Ovary (tissue), 10 donors: ENCODE measurements at places on chromosomes 7 and 10.

DNA sequence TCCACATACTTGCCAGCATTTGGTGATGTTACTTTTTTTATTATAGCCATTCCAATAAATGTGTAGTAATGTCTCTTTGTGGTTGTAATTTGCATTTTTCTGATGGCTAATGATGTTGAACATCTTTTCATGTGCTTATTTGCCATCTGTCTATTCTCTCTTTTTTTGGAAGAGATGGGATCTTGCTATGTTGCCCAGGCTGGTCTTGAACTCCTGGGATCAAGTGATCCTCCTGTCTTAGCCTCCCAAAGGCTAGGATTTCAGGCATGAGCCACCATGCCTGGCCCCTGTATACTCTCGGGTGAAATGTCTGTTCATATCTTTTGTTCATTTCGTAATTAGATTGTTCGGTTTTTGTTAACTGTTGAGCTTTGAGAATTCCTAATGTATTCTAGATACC is 3.4 kb downstream of the OGDH start:
- no peak for DNase-seq

DNA sequence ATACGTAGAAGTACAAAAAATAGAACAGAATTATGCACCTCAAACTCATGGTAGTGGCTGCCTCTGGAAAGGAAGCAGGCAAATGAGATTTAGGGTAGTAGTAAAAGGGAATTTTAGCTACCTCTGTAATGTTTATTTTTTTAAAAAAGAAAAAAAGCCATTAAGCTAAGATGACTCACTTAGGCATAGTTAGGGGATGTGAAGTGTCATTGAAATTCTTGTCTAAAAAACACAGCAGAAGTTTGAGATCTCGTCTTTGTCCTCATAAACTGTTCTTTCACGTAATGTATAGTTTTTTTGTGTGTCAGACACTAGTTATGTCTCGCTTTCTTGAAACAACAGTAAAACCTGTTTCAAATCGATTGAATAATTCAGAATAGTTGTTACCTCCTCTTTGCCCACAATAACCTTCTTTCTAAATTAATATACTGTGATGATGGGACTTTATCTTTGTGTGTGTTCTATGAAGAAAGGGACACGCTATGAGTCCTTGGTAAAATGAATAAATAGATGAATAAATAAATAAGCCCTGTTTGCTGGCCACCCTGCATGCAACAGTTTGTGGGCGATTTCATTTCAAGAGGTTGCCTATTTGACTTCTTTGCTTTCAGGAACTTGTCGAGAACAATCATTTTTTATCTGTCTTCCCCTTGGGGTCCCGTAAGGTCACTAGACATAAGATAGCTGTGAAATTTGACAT is 14.5 kb upstream of the FBXW4 start:
- DNase-seq: no peak

DNA sequence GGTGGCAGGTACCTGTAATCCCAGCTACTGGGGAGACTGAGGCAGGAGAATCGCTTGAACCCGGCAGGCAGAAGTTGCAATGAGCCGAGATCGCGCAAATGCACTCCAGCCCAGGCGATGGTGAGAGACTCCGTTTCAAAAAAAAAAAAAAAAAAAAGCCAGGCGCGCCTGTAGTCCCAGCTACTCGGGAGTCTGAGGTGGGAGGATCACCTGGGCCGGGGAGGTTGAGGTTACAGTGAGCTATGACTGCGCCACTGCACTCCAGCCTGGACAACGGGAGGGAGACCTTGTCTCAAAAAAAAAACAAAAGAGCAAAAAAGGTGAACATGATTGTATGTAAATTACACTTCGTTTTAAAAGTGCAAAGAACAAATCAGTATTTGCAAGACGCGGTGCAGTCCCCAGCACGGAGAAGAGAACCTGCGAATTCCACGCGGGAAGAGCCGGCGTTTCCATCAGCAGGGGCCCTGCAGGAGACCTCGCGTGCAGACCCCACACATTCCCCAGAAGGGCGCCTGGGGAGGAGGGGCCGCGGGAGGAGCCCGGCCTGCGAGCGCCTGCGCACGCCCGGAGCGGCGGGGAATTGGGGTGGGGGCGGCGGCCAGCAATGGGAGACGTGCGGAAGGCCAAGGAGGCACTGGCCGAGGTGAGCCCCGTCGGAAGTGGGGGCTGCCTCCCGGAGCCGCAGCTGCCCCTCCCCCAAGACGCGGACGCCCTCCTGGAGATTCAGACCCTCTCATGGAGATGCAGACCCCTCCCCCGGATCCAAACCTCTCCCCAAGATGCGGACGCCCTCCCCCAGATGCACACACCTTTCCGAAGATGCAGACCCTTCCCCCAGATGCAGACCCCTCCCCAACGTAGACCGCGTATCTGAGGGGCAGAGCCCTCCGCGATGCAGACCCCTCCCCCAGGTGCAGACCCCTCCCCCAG is 16.7 kb upstream of the SUN1 start:
- DNase-seq: peak; percentile 72

DNA sequence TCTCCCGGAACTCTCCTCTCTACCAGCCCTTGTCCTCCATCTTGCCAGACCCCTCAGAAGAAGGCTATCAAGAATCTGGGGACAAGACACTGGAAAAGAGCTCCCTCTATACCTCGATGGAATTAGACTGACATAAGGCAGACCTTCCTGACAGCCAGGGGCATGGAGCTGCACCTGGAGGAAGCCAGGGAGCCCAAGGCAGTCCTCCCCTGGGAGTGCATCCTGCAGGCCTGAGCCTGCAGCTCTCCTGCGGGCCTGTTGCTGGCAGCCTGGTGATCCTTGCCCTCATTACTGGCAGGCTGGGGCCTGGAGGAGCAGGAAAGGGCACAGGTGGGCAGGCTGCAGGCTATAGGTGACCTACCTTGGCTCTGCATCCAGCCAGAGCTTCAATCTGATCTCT is 323.4 kb downstream of the GRID1 start:
- DNase-seq: no peak

DNA sequence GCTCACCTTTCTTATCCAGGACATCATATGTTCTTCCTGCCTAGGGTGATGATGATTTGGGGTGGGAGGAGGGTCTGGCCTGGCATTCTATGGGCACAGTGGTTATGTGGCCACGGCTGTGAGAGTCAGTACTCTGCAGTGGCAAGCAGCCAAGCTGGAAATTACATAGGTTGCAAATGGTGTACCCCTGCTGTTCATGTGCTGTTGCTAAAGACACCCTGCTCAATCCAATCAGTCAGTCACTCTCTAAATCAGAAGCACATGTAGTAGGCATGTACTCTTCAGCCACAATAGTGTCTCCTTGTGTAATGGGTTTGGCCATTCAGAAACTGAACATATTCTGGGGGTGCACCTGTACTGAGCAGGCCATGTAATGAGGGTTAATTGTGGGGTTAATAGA is 449.1 kb upstream of the ANKRD30A start:
- DNase-seq: no peak

- DNase-seq: no peak
These were observed 105.1 kb upstream of the ANLN start for GRCh38 chr7:36284456-36285090.

DNA sequence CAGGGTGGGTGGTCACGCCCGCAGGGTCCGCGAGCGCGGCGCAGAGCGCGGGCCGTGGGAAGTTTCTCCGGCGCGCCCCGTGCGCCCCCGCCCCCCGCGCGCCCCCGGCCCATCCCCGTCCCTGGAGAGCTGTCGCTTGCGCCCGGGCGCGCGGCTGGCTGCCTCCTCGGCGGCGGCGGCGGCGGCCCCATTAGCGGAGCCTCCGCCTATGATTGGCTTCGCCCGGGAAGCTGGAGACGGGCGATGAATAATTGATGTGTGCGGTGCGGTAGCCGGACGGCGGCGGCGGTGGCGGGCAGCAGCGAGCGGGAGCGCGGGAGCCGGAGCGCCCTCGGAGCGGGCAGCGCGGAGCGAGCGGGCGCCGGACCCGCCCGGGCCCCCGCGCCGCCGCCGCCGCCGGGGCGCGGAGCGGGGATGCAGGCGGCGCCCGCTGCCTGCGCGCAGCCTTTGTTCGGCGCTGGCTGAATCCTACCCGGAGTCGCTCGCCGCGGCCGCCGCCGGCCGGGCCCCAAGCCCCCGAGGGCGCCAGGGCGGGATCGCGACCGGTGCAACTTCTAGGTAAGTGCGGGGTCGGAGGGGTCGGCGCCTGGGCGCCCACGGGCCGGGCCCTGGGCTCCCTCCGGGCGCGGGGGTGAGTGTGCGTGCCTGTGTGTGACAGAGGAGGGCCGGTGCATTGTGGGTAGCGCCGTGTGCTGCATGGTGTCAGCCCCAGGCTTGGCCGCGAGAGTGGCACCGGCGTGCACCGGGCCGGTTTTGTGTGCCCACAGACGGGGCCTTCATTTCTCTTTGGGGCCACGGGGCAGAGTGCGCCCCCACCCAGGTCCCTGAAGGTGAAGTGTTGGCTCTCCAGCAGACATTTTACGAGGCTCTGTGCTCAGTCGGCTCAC is 103.8 kb upstream of the PPIF start:
- peak; percentile 56 for DNase-seq

- no peak for DNase-seq
These were observed 153.0 kb downstream of the SNX13 start for GRCh38 chr7:17787257-17787656.

DNA sequence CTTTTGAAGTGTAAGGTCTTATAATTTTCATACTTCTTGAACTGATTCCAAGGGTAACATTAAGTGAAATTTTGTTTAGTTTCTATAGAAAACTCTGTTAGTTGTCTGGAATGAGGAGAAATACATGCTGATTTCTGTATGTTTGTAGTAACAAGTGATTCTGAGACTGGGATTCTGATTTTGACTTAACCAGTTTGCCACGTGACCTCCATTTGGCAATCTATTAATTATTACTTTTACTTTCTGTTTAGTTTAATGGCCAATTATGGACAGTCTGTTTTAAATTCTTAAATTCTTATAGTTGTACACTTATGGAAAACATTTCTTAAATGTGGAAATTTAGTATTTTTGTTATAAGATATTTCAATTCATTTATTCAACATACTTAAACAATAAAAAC is 163.1 kb downstream of the ADK start:
- DNase-seq: no peak

- DNase-seq: no peak
These were observed 8.3 kb upstream of the FRMPD2 start for GRCh38 chr10:48282829-48283228.

GRCh38 chr10:104350127-104350635 is 3.5 kb upstream of the CFAP58 start:
- DNase-seq: no peak
